Suppressor macrophage treated with lipopolysaccharide for 4 hours (primary cell): ENCODE measurements at places on chromosomes 13 and 19.

DNA sequence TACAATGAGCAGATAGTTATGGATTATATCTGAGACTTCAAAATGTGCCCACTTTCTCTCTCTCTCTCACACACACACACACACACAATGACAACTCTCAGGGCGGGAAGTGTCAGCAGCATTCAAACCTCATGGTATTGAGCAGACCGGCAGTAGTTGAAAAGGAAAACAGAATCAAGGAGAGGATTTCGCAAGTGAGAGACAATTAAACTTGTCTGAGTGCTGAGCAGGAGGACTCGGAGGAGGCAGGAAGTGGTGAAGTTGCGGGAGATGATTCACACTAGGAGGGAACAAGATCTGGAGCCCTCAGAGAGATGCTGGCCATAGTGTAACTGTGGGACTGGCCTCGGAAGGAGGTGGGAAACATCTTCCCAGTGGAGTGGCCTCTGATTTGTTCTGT, 353.1 kb downstream of the EFNB2 start:
- no peak for DNase-seq

DNA sequence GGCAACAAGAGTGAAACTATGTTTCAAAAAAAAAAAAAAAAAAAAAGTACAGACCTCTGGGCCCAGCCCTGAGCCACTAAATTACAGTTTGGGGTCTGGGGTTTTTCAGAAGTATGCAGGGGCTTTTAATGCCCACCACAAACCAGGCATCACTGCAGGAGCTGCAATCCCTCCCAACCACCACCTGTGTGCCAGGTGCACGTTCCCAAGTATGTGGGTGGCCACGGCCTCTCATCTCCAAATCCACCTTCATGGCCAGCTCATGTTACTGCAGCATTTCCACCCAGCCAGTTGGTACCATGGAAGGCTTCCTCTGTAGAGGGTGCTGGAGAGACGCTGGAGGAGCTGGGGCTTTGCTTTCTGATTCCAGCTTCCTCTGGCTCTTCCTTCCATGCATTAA, 26.5 kb downstream of the CEP89 start:
- DNase-seq = no peak

DNA sequence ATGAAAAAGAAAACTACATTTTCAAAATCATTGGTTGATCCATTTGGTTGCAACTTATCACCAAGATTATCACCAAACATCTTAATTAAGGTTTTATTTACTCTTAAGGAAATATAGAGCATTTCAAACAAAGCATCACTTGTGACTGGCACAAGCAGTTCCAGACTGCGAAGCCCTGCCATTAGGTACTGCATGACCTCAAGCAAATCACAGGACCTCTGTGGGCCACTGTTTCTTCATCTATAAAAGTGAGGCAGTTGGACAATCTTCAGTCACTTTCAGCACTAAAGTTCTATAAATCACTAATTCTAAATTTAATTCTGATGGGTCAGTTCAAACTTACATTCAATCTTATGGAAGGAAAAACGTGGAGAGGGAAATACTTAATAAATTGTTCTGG, 2.0 kb downstream of the ELF1 start:
- peak; percentile 70 for DNase-seq

- DNase-seq = no peak
These were observed 7.1 kb upstream of the PEAK3 start for GRCh38 chr19:2288818-2289713.

- no peak for DNase-seq
These were observed 2438.2 kb upstream of the PCDH20 start for GRCh38 chr13:63853816-63854215.

GRCh38 chr13:69866555-69866954, 241.1 kb upstream of the ATXN8OS start:
- no peak for DNase-seq

DNA sequence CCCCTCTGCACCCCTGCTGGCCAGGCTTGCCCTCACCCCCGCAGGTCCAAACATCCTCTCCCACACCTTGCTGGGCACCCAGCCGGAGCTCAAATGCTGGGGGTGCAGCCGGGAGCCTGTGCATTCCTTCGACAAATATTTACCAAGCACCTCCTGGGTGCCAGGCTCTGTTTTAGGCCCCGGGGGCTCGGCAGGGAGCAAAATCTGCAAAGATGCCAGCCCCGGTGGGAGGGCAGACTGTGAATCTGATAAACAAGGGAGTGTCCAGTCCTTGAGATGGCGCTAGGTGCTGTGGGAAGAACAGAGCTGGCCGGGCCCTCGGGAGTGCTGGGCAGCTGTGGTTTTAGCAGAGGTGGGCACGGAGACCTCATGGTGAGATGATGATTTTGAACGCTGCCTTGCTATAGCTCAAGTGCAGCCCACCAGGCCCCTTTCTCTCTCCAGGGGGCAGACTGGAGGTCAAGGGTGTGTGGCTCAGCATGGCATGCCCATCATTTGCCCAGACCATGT, 10.6 kb downstream of the NFIX start:
- no peak for DNase-seq

DNA sequence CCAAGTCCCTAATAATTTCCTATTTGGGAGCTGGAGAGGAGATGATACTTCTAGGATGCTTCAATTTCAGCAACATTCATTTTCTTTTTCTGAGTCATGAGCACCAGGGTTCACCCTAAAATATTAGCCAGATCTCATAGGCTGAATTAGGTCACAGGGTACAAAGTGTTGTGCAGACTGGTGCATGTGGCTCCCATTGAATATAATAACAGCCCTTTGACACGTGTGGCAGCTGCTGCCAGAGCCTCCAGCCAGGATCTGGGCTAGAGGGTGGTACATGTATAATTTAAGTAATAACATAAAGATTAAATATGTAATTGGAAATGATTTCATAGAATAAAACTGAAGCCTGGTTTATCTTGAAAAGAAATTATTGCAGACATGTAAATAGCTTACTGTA, 244.9 kb downstream of the ATP8A2 start:
- no peak for DNase-seq

DNA sequence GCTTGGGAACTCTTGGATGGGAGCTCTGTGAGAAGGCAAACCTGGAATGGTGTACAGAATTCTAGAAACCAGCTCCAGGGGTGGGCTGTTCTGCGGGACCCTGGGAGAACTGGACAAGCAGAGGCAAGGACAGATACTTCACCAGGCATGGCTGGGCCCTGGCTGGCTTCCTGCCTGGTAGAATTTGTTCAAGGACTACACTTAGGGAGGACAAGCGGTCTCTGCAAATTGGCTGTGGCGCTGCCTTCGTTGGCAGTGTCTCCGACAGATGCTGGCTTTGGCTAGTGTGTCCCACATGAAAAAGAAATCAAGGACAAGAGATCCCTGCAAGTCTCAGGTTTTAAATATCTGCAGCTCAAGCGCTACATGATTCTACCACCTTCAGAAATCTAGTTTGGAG, 12.4 kb downstream of the CEBPG start:
- no peak for DNase-seq

DNA sequence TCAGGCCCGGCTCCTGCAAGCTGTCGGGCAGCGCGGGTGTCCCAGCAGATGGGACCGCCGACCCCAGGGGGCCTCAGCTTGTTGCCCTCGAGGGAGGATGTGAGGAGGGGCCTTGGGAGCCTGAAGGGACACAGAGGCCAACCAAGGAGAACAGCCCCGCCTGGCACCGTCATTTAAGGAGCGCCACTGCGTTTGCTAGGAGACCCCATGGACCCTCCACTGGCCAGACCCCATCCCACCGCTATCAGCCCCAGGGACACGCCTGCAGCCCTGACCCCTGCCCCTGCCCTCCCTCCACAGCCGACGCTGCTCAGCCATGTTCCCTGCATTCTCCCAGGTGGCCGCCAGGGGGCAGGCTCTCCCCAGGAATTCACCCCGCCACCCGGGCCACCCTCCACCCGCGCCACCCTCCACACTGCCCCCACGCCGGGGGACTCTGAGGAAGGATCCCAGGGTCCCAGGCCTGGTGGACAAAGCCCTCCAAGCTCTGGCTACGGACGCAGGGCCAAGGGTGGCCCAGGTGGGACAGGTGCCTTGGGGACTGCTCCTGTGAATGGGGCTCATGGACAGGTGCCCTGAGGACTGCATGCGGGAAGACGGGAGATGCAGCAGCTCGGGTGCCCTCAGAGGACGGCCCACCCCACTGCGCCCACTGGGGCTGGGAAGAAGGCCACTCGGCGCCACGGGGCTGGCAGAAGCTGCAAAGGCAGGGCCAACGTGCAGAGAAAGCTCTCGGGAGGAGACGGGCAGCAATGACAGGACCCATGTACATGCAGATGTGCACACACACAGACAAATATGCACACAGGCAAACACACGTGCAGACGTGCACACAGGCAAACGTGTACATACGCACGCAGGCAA, 34.4 kb downstream of the PIP5K1C start:
- DNase-seq = peak; percentile 55

- no peak for DNase-seq
These were observed 1.7 kb downstream of the UBXN6 start for GRCh38 chr19:4455719-4456475.

DNA sequence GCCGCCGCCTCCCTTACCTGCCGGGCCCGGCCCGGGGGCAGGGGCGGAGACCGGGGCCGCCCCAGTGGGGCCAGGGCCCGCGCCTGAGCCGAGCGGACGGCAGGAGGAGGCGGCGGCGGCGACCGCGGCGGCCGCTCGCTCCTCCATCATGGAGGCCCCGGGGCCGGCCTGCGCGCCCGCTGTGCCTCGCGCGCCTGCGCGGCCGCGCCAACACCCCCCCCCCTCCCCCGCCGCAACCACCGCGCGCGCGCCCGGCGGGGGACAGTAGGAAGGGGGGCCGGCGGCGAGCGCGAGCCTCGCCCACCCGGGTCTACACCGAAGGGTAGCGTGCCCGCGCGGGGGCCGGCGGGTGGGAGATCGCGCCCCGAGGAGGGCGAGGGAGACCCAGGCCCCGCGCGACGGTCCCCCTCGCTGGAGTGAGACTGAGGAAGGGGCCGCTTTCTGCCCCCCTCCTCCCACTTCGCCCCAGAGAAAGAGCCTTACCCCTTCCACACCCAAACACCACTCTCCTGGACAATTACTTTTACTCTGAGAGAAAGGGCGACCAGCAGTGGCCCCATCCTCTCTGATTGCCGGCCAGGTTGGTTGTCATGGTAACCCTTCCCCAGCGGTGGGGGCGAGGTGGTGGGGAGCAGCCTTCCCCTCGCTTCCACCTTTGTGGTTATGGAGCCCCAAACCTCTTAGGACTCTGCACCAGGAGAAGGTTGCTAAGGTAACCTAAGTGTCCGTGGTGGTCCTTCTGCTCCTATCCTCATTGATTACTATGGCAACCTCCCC, at the start of gene STRN4:
Gene STRN4 (minus strand): TSS at position 170 of the 777 bp plus-strand sequence. CDS start 20 bp downstream, at position 150.
- DNase-seq = peak; percentile 69

DNA sequence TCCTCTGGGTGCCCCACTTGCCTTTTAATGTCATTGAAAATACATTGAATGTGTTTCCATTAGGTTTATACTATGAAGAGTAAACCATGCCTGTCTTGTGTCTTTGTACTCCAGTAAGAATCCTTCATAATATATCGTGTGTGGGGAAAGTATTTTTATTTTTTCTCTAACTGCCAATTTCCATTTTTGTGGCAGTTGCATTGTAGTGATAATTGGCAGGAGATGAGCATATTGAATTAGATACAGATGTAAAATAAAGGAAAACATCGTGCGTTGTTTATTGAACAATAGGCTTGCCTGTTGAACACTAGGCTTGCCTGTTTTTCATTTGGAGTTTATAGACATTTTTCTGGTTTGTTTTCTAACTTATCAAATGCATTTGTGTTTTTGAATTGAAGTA, 218.8 kb downstream of the NBEA start:
- DNase-seq = no peak

DNA sequence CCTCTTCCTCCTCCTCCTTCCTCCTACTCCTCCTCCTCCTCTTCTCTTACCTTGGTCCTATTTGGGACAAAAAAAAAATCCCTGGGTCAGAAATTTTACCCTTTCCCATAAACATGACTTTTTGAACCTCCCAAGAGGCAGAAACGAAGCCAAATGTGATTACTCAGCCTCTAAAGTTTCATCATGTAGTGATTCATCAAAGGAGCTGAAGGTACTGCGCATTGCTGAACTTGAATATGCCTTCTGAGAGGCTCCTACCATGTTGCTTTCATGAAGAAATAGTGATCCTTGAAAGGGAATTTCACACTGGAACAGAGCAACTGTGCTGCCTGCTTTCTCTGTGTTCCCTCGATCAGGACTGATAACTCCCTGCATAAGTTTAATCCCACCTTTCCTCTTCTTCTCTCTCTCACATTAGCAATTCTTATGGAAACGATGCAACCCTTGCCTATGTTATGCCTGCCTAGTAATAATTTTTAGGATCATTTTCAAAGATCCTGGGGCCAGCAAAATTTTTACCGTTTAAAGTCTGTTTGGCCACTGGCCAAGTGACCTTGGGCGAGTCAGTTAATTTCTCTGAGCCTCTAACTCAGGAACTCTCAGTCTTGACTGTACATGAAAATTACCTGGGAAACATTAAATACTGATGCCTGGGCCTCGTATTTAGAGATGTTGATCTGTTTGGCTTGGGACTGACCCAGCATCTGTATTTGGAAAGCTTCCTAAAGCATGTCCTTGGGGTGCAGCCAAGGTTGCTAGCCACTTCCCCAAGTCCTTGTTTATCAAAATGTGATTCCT, 149.5 kb downstream of the DCT start:
- peak; percentile 19 for DNase-seq
